ENCODE measurements at places on chromosomes 2 and 18. TPM values are rescaled to one million over a fixed set of nuclear protein-coding genes. Genes with fewer than 3 reads are reported as not detected.

DNA sequence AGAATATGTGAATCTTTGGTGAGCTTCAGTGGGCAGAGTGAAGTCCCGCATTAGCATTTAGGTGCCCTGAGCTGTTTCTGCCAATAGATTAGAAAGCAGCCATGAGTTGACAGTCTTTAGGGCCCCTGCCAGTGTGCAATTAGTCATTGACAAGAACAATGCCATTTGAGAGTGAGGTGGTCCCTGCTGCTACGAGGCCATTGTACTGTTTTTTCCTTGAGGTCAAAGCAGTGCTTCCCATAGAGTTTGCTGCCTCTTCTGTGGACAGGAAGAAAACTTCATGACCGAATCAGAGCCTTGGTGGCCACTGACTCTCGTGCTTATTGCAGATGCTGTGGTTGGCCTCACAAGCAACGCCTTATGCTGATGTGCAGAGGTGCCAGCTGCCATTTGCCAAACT, 102.7 kb downstream of the SH3BP4 start:
- no peak for DNase-seq

- DNase-seq, result no peak
These were observed 250.6 kb upstream of the KCNJ3 start for GRCh38 chr2:154447727-154448418.

- no peak for DNase-seq
These were observed 198.2 kb upstream of the COPS8 start for GRCh38 chr2:236887531-236887930.

GRCh38 chr18:45566025-45566740, 49.1 kb upstream of the SLC14A2 start:
- no peak for DNase-seq

DNA sequence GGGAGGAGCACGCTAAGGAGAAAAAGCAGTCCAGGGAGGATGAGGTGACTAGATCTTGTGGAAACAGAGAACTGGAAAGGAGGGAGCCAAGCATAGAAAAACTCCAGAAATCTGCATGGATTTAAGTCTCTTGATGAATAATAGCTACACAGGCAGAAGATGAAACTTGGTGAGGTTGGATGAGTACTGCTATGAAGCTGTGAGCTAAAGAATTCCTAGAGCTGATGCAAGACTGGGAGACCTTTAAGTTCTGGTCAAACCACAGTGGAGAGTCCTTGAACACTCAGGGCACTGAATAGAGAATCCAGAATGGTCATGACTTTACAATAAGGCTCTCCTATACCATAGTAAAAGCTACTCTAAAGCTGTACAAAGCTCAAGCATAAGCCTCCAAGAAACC, 18.4 kb upstream of the PIEZO2 start:
- DNase-seq, result no peak

- DNase-seq, result no peak
These were observed 1.0 kb upstream of the CUL3 start for GRCh38 chr2:224586127-224586695.

GRCh38 chr2:231246171-231246842, 47.9 kb downstream of the ARMC9 start:
- no peak for DNase-seq

- DNase-seq, result no peak
These were observed 663.1 kb downstream of the ERBB4 start for GRCh38 chr2:211875488-211875887.

DNA sequence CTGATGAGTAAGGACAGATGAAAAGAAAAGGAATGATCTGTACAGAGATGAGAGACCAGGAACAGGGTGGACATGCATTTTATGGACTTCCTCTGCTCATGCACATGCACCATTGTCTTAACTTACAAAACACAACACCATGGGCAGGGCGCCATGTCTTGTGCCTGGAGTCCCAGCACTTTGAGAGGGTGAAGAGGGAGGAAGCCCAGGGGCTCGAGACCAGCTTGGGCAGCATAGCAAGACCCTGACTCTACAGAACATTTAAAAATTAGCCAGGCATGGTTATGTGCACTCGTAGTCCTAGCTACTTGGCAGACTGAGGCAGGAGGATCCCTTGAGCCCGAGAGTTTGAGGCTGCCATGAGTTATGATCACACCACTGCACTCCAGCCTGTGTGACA, 86.9 kb downstream of the ZFP36L2 start:
- DNase-seq, result no peak

DNA sequence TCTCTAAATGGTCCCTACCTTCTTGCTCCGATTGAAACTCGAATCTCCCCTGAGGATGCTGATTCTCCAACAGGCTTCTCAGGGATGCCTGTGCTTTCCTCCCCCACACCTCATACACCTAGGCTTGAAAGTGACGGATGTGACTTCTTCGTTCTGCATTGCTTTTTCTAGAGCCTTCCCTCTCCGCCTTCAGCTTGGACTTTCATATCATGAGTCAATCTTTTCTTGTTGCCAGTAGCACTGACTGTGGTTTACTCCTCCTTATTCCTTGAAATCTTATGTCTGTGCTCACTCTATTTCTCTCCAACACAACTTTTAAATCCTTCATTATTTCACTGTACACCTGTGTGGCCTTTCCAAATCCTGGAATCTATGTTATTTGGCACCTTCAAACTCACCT, 451.4 kb downstream of the TMX3 start:
- no peak for DNase-seq

DNA sequence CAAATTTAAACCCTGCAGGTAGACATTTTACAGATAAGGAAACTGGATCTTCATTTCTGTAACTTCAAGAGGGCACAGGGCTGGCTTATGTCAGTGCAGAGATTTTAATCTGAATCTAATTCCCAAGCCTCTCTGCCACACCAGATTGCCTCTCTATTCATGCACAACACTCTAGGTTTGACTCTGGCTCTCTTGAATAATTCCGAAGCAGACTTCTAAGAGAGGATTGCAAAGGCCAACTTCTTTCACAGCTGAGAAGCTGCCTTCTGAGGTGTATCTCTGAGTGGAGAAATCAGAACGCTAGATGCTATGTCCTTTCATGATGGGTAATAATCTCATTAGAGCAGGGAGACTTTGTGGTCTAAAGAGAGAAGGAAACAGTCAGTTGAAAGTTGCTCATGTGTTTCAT, 20.1 kb upstream of the MGAT5 start:
- DNase-seq, result no peak

- DNase-seq, result no peak
These were observed 30.6 kb upstream of the RND3 start for GRCh38 chr2:150517951-150518680.

- peak; percentile 94 for DNase-seq
These were observed 22.0 kb upstream of the GMPPA start for GRCh38 chr2:219476652-219477151.

DNA sequence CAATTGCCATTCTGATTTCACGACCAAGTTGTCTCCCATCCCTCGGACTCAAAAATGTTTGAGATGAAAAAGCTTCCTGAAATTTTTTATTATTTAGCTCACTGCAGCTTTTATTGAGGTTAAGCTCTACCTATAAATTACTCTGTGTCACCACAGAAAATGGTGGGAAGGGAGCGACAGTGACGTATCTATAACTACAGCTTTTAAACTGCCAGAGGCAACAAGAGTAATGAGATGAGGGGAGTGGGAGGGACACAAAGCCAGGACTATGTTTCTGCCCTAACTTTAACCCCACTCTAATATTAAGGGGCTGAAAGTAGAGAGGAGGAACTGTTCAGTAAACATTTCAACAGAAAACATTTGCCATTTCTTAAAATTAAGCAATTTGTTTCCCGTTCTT, 37.4 kb downstream of the SMAD2 start:
- no peak for DNase-seq

GRCh38 chr2:233209533-233210171, 41.8 kb upstream of the ATG16L1 start:
- DNase-seq, result no peak

- no peak for DNase-seq
These were observed 15.8 kb downstream of the DAPL1 start for GRCh38 chr2:158810731-158811460.

- DNase-seq, result no peak
These were observed 38.2 kb downstream of the SLC66A2 start for GRCh38 chr18:79912994-79913831.

- peak; percentile 72 for DNase-seq
These were observed 11.4 kb downstream of the ID2 start for GRCh38 chr2:8693157-8693821.

- DNase-seq, result peak; percentile 66
These were observed 1.1 kb upstream of the CXCR4 start for GRCh38 chr2:136118819-136119716.

GRCh38 chr2:84902526-84902925, 2.9 kb upstream of the TMSB10 start:
- no peak for DNase-seq

GRCh38 chr2:231223458-231223976, 25.1 kb downstream of the ARMC9 start:
- DNase-seq, result no peak

GRCh38 chr2:161839926-161840325, 215.7 kb downstream of the SLC4A10 start:
- no peak for DNase-seq

GRCh38 chr2:105969552-105969951, 224.5 kb downstream of the UXS1 start:
- DNase-seq, result peak; percentile 72

DNA sequence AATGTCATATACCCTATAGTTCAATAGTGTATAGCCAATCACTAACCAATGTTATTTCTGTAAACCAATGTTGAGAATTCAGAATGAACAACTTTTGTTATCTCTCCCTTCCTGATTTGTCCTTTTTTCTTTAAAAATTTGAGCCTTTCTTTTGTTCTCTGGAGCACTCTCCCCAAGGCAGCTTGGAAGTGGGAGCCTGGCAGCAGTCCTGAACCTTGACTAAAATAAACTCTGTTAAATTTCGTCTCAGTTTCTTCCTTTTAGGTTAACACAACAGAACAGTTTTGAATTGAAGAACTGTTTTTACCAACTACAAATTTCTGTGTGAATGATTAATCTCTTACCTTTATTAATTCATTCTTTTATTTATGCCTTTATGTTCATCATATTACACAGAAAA, 35.9 kb downstream of the CD302 start:
- no peak for DNase-seq

- peak; percentile 17 for DNase-seq
These were observed 19.0 kb downstream of the TPGS2 start for GRCh38 chr18:36809590-36810381.

DNA sequence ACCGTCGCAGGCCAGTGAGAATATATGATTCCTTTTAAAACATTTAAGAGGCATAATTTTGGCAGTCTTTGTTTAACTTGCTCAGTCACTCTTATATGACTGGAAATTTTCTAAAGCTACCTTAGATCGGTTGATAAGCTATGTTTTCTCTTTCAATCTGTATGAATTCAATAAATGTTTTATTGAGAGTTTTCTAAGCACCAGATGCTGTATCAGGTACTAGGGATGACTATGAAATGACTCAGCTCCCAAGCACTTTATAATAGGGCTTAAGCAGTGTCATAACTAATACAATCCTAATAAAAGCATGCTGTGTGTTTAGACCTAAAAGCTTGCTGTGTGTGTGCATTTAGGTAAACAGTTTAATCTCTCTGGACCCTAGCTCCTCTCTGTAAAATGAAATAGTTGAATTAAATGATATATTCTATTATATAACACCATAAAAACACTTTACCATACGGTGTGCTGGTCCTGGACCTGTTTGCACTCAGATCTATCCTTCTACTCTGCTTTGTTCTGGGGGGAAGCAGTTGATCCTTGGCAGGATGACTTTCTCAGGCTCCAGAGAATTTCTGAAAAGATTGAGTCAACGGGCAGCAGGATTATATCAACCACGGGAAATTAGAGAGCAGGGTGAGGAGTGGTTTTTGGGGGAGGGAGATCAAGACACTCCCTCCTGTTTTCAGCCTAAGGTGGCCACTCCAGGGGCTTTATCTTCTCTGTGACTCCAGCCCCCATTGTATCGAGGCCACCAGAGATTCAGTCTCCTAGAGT, 26.1 kb upstream of the SLC38A11 start:
- no peak for DNase-seq

DNA sequence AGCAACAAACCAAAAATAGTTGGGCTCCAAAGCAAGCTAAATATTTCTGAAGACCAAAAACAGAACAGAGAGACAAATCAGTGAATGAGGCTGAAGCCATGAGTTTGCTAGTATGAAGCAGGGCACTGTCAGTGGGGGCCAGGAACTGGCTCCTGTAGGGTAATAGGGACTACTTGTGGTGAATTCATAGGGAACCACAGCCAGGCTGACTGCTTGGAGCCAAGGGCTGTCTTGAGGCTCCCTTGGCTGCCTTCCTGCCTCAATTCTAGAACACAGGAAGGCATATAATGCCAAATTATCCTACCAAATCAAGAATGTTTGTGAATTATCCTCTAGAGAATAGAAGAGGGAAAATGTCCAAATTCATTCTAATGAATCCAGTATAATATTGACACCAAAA, 406.0 kb downstream of the CCDC85A start:
- DNase-seq, result no peak

GRCh38 chr2:198873503-198874471, 584.0 kb downstream of the SATB2 start:
- no peak for DNase-seq

DNA sequence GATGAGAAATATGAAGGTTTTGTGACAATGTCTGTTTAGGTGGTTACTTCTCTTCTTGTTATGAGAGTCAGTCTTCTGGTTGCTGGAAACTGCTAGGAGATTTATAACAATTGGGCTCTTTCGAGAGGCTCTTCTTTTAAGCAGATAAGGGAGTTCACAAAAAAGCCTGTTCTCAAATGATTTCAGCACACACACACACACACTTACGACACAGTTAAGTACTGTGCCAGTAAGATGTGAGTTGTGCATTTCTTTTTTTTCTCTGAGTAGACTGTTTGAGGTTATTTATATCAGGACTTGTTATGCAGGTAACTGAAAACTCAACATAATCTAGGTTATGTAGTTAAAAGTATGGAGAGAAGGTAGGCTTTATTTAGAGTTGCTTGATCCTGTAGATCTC, 49.8 kb downstream of the MSH2 start:
- DNase-seq, result no peak

Gene RNF152
- 2.6 TPM for total RNA-seq

Gene CCDC74A
- total RNA-seq, result 12.6 TPM

Gene GRHL1
- 4.7 TPM for total RNA-seq

Gene ABCG8
- 0.25 TPM for total RNA-seq

Gene FAM124B
- 4.4 TPM for total RNA-seq

Gene STAT4
- 0.44 TPM for total RNA-seq

Gene KRTCAP3
- total RNA-seq, result 41.9 TPM

Gene DSG1
- total RNA-seq, result not detected

Gene SPEG
- 57.8 TPM for total RNA-seq

Gene THOC1
- total RNA-seq, result 65.8 TPM

Gene EDAR
- total RNA-seq, result 0.05 TPM

Gene DNAJC5G
- total RNA-seq, result 0.18 TPM

Gene ABCB6
- 45.3 TPM for total RNA-seq

Gene SERPINB13
- not detected for total RNA-seq

Gene TUBB8B
- 1.2 TPM for total RNA-seq
